ENCODE measurements at places on chromosomes 2 and 18. TPM values are rescaled to one million over a fixed set of nuclear protein-coding genes. Genes with fewer than 3 reads are reported as not detected.

UNC80 gene
- not detected for total RNA-seq

IL1R2 gene
- 0.89 TPM for total RNA-seq

FSIP2 gene
- under 0.01 TPM for total RNA-seq

ATL2 gene
- 110 TPM for total RNA-seq

CREB1 gene
- 68.4 TPM for total RNA-seq

SERPINB4 gene
- 0.35 TPM for total RNA-seq

AFF3 gene
- total RNA-seq = not detected

SERPINB2 gene
- not detected for total RNA-seq

NT5DC4 gene
- not detected for total RNA-seq

Measured in renal cortical epithelial cell (primary cell).